ENCODE measurements at places on chromosomes 7 and 10.

- DNase-seq, result no peak
Measured at GRCh38 chr7:33961948-33962347, 56.6 kb downstream of the BMPER start.

GRCh38 chr7:55172881-55173609 is 154.2 kb downstream of the EGFR start:
- DNase-seq, result no peak

DNA sequence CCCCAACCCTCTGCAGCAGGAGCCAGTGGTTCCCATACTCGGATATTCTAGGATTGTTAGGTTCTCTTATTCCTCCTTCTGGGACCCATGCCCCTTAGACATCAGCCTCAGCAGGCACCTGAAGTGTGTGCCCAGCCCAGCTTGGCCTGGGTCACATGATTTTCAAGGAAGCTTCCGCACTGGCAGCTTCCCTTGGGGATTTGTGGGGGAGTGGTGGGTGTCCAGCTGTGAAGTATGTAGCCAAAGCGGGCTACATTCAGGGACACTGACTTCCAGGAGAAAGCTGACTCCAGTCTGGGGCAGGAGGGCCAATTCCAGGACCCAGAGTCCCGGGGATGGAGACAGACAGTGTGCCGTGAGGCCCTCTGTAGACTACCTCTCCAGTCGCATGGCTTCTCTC is 1.3 kb downstream of the LDB1 start:
- DNase-seq, result no peak

DNA sequence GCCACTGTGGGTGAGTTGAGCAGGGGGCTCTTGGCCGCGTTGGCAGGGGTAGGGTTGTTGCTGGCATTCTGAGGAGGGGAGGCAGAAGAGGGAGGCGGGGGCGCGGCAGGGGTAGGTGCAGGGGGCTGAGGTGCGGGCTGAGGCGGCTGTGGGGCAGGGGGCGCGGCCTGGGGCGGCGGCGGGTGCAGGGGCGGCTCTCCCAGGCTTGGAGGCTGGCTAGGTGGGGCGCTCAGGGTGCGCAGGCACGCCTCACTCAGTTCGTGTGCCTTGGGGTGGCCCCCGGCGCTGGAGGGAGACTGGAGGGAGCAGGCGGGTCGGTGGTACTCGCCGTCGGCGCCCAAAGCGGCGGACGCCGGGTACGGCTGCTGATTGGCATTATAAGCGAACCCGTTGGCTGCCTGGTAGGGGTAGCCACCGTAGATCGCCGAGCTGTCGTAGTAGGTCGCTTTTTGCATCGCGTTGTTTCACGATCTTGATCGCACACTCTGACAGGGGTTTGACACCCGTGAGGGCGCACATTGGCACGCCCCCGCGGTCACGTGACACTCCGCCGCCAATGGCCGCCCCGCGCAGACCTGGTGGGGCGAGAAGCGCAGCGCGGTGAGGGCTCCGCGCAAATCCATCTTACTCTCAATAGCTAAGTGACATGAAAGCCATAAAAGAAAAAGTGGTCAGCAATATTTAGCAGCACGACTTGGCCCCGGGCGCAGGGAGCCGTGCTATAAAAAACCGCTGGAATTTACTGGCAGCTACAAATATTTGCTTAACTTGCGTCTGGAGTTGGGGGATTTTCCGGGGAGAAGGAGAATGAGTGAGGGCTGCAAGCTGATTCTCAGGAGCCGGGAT is 7.9 kb upstream of the HOXA2 start:
- no peak for DNase-seq

GRCh38 chr7:42597300-42597699 is 314.6 kb downstream of the C7orf25 start:
- DNase-seq, result no peak

GRCh38 chr7:98133181-98133580 is 26.5 kb downstream of the LMTK2 start:
- no peak for DNase-seq

DNA sequence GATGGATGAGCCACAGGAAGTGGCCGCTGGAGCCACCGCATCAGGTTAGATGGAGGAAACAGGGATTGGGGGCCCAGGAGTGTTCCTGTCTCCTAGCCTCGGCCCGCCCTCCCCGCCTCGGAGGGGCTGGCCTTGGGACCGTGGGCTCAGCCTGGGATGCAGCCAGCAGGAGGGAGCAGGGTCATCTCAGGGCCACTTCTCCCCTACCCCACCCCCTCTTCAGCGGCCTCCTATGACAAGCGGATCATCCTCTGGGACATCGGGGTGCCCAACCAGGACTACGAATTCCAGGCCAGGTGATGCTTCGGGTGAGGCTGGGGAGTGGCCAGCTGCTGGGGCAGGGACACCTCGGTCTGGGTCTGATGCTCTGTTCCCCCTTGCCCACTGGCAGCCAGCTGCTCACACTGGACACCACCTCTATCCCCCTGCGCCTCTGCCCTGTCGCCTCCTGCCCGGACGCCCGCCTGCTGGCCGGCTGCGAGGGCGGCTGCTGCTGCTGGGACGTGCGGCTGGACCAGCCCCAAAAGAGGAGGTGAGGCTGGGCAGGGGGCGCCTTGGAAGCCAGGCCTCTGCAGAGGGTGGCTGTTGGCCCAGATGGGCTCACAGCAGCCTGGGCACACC is 4.7 kb downstream of the LRWD1 start:
- DNase-seq, result no peak

- no peak for DNase-seq
Measured at GRCh38 chr7:149240637-149241036, 1.2 kb downstream of the ZNF212 start.

GRCh38 chr7:30330134-30331111 is 46.0 kb downstream of the ZNRF2 start:
- DNase-seq, result no peak

- no peak for DNase-seq
Measured at GRCh38 chr10:101595591-101596433, 7.7 kb downstream of the DPCD start.

DNA sequence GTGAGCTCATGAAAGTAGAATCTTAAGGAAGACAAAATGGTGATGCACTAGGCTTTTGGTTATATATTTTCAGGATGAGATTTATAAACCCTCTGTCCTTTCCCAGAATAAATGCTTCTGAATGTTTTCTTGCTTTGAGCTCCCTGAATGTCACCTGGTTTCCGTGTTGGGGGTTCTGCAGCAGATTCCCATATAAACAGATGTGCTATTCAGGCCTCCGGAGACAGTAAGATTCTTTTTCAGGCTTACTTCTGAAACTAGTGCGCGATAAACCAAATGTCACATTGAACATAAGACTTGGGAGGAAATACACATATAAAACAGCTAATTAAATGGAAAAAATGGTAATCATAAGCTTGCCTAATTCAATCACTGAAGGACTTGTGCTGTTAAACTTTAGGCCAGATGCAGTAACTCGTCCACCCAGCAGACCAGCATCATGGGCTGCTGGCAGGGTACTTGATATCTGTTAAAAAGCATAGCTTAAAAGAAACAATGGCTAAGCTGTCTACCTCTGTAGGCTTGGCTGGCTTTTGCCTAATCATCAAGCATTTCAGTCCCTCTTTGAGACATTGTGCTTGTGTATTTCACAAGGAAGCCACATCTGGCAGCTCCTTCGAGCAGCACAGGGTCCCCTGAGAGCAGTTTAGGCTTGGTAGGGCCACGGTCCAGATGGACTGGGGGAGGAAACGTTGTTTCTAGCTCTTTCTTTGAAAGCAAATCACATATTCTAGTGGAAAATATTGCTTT is 281.2 kb upstream of the KIAA1217 start:
- no peak for DNase-seq

- DNase-seq, result no peak
Measured at GRCh38 chr10:86685893-86686632, 17.8 kb downstream of the LDB3 start.

DNA sequence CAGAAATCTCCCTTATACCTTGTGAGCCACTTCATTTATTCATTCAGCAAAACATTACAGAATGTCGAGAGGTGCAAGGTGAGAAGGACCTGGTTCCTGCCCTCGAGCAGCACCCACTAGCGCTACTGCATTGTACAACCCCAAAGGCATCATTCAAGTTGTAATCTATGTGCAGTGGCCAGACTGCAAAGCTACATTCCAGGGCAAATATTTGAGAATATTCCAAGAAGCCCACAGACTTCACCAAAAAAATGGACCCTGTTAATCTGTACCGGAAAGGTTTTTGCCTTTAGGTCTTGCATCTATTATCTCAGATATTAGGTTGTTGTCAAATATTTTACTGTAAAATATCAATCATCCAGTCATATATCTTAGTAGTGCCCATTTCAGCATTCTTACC is 295.4 kb upstream of the FZD1 start:
- no peak for DNase-seq

DNA sequence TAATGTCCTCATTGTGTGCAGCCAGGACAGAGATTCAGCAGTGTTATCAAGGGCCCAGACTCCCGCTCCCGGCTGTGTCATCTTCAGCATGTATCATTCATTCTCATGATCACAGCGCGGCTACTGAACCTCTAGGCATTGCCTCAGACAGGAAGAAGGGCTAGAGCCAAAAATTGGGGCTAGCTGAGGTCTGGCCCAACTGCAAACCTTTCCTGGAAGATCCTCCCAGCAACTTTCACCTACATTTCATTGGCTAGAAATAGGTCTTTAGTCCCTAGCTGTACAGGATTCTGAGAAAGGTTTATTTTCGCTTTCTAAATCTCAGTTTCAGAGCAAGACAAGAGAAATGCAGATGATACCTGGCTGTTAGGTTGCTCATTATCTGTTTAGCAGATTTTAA is 81.9 kb downstream of the CREM start:
- DNase-seq, result no peak

GRCh38 chr7:83791737-83792136 is 142.8 kb upstream of the SEMA3E start:
- DNase-seq, result no peak

GRCh38 chr7:93427107-93427506 is 147.4 kb downstream of the CALCR start:
- DNase-seq, result no peak

- no peak for DNase-seq
Measured at GRCh38 chr7:134571746-134572461, 23.0 kb downstream of the AKR1B15 start.

- no peak for DNase-seq
Measured at GRCh38 chr7:135197906-135198655, 13.2 kb downstream of the WDR91 start.

- DNase-seq, result no peak
Measured at GRCh38 chr7:17732083-17732482, 208.2 kb downstream of the SNX13 start.

- DNase-seq, result no peak
Measured at GRCh38 chr10:89391907-89392756, at the start of gene IFIT1. Gene IFIT1, plus strand, starts transcription at chr10:89392623. Its CDS starts 90 bp downstream, at chr10:89392713.

GRCh38 chr10:61923210-61923949 is 21.9 kb downstream of the ARID5B start:
- no peak for DNase-seq

DNA sequence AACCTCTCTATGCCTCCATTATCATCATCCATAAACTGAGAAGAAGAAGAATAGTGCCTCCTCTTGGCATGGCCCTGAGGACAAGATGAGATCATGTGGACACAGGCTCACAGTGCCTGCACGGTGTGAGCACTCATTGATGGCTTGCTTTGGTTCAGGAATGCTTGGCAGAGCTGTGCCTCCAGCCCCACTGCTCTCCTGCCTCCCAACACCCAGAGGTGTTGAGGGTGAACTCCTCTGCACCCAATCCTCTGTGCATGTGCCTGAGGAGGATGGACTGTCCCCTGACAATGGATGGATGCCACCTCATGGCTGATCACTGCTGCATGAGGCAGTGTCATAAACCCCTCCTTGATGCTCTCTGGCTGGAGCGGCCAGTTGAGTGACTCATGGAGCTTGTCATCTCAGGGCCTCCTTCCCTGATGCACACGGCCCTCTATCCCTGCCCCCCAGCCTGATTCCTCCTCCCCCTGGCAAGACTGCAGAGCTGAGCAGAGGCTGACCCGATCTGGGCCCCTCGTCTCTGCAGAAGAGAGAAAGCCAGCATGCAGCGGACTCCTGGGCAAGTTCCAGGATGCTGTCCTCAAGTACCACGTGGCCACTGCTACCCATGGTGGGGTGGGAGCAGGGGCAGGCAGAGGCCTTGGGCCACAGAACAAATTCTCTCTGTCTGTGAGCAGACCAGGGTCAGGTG is 136.3 kb downstream of the KCNMA1 start:
- no peak for DNase-seq

All from activated gamma-delta T cell (primary cell).